RWPE2 (cell line): ENCODE measurements at places on chromosomes 12 and 14.

DNA sequence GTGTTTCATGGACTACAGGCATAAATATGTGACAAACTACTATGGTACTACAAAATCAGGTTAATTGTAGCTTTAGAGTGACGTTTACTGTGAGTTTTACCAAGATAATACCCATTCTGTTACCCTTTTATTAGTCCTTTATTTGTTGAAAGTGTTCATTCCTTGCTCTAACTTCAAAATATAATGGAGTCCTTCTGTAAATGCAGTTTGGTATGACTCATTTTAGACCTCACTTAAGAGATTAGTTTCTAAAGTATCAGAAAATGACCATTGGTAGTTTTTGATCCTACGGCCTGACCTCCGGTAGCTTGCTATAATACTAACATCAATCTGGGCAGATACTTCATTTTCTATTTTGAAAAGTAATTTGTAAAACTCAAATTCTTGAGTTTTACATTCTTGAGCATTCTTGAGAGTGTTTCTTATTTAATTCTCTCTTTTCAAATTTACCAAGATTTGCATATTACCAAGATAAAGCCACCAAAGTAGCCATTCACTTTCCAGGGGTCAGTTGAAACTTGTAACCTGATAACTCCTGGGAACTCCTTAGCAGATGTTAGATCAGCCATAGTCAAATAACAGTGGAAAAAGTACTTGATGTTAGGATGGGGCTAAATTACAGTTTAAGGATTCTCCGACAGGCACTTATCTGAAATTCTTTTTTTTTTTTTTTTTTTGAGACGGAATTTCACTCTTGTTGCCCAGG is 4.2 kb downstream of the HSPA2 start:
- no peak for DNase-seq

DNA sequence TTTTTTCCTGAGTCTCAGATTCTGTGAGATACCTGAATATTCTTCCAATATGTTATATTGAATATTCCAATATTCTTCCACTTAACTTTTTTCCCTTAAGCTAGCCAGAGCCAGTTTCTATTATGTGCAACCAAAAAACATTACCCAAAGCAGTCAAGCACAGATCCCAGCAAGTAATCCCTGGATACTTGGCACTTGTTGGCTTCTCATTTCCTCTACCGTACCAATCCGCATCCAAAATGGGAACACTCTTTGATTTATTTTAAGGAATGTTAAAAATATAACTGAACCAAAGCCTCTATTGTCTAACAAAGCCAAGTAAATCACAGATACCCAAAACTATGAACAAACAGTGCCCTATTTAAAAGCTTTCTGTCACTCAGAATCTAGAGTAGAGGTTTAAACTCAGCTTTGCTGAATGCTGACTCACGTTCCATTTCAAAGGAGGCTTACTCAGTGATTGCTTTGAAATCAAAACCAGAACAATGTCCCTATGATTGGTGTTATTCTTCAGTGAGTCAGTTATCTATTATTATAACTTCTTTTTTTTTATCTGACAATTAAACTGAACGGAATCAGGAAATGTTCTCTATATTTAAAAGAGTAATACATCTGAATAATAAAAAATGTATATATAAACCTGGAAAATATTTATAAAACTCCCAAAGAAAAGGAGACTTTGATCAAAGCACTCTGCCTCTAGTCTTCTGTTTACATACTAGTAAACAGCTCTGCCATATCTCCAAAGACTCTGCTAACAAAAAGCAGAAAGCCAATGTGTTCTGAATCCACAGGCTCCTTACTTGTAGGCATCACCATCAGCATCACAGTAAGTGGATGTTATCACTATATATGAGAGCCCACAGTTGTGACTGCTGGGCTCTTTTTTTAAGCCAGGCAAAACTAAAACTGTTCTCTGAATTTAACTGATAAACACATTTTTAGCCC is 360.8 kb downstream of the CCDC91 start:
- no peak for DNase-seq

GRCh38 chr12:17992002-17992656 is 97.9 kb downstream of the RERGL start:
- no peak for DNase-seq

- DNase-seq = no peak
These were observed 18.0 kb downstream of the NIN start for GRCh38 chr14:50812856-50813543.

GRCh38 chr12:70436836-70437235 is 70.7 kb downstream of the KCNMB4 start:
- no peak for DNase-seq

DNA sequence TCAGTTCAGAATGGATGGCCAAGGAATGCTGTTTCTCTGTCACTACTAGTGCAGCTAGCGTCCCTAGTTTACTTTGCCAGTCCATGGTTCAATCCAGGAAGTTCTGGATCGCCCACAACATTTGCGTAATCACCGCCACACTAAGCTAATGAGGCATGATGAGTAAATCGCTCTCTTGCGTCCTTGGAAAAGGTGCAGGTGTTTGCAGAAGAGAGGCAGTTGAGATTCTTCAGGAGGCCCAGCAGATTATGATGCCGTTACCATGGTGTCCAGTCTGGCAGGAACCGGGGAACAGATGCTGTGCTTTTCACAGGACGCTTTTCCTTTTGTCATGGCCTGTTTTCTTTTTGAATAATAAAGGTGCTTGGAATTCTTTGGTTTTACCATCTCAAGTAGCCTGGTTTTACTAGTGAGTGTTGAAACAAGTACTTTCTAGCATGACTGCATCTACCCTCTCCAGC is 9.0 kb downstream of the TPH2 start:
- no peak for DNase-seq
